Stimulated activated CD4-positive, alpha-beta T cell treated with anti-CD3 and anti-CD28 coated beads, Interleukin-1b, Interleukin-23, amount 100 ng/mL, for 1 hour (primary cell): ENCODE measurements at places on chromosomes 7 and 10.

DNA sequence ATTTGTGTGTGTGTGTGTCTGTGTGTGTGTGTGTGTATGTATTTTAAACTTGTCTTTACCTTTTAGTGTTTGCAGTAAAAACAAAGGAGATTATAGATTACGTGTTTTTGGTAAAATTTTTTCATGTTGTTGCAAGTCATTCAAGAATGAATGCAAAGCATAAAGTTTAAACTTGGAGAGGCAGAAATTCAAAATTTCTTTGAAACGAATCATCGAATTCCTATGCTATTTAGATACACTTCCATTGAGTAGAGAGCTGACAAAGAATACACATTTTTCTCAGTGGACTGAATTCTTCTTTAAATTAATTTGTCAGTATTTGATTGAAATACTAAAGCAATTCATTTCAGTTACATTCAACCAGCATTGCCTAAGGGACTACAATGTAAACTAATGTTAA lies 66.0 kb upstream of the HDAC9 start:
- DNase-seq = no peak

GRCh38 chr7:107167483-107168232 lies 1.1 kb upstream of the HBP1 start:
- DNase-seq = peak; percentile 39

DNA sequence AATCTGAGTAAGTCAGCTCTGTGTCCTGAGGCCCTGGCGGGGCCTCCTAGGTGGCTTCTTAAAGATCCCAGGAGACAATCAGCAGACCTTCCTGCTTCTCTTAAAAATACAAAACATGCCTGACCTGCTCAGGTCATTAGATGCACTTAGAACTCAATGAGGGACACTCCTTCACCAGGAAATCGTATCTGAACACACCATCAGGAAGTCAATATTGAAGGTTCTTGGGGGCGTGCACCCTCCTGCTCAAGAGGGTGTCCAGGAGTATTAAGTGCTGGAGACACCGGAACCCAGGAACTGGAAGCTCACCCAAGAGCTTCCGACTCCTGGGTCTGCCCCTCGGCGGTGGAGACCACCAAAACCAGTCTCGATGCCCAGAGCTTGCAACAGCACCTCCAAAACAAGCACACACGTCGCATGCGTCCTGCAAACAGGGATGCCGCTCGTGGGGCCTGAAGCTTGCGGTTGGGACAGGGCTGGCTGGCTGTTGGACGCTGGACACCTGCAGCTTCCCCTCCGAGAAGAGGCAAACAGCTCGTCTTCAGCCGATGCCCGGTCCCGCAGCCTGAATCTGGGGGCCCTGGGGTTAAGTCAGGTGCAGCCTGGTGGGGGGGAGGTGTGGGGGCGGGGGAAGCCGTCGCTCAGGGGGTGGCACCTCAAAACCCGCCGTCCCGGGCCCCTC lies 803 bp downstream of the RAPGEF5 start:
- no peak for DNase-seq

GRCh38 chr7:5596046-5596895 lies 172.6 kb upstream of the TNRC18 start:
- peak; percentile 55 for DNase-seq

GRCh38 chr10:22324413-22324812 lies 3.5 kb downstream of the BMI1 start:
- no peak for DNase-seq

DNA sequence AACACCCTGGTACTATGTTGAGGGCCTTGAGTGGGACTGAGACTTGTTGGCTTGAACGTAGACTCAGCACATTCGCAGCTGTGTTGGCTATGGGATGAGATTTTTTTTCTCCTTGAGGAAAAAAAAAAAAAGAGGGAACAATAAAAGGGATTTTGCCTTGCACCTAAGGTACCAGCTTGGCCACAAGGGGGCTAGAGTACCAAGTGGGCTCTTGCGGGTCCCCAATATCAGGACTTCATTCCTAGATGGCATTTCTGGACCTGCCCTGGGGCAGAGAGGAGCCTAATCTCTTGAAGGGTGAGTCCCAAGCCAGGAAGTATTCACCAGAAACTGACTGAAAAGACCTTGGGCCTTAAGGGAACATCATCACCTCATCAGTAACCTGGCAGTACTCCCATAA lies 1083.6 kb upstream of the PHF14 start:
- no peak for DNase-seq

- peak; percentile 46 for DNase-seq
These were observed at the start of gene IDE for GRCh38 chr10:92573798-92574547. IDE (minus strand) TSS chr10:92574093; CDS start chr10:92574019, 74 bp downstream.

- no peak for DNase-seq
These were observed 87.8 kb downstream of the CHRM2 start for GRCh38 chr7:136956232-136956631.

DNA sequence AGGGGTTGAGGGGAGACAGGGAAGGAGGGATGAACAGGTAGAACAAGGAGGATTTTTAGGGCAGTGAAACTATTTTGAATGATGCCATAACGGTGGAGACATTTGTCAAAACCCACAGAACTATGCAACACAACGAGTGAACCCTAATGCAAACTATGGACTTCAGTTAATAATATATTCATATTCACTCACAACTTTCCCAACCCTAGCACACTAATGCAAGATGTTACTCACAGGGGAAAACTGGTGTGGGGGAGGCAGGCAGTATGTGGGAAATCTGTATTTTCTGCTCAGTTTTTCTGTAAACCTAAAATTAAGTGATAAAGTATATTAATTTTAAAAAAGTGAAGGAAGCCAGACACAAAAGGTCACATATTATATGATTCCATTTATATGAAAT lies 17.3 kb downstream of the GNA12 start:
- DNase-seq = no peak

- DNase-seq = no peak
These were observed 11.5 kb downstream of the ELFN1 start for GRCh38 chr7:1681581-1681980.

- no peak for DNase-seq
These were observed 173.9 kb downstream of the TNS3 start for GRCh38 chr7:47407821-47408674.

DNA sequence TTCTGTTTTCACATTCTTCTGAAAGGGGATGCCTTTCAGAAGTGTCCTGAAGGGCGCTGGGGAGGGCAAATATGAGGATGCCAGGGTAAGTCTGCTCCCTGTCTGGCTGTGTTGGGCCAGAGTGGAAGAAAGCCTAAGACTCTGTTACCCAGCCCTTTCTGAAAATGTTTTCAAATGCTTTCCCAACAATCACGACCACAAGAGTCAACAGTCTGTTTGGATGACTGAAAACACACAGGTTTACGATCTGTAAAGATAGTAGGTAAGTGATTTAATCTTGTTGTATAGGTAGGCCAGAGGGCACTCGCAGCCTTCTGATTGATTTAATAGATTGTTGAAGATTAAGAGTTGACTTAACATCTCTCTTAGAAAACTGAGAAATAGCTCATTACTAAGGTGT lies 13.2 kb downstream of the SGPL1 start:
- no peak for DNase-seq
